Motor neuron (in vitro differentiated cells): ENCODE measurements at places on chromosomes 4 and X.

GRCh38 chr4:152822323-152822722 lies 42.6 kb downstream of the ARFIP1 start:
- no peak for ATAC-seq

DNA sequence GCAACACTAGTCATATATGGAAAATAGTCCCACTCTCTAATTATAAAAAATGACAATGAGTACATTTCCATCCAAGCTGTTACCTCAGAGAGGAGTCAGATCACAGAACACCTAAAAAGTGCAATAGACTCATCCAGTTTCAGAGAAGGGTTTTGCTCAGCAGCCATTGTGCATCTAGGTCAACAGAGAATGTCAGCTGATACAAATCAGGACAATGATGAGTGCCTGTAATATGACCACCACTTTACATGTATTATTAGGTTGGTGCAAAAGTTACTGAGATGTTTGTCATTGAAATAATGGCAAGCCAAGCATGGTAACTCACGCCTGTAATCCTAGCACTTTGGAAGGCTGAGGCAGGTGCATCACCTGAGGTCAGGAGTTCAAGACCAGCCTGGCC lies 164.1 kb upstream of the TTC29 start:
- no peak for ATAC-seq

DNA sequence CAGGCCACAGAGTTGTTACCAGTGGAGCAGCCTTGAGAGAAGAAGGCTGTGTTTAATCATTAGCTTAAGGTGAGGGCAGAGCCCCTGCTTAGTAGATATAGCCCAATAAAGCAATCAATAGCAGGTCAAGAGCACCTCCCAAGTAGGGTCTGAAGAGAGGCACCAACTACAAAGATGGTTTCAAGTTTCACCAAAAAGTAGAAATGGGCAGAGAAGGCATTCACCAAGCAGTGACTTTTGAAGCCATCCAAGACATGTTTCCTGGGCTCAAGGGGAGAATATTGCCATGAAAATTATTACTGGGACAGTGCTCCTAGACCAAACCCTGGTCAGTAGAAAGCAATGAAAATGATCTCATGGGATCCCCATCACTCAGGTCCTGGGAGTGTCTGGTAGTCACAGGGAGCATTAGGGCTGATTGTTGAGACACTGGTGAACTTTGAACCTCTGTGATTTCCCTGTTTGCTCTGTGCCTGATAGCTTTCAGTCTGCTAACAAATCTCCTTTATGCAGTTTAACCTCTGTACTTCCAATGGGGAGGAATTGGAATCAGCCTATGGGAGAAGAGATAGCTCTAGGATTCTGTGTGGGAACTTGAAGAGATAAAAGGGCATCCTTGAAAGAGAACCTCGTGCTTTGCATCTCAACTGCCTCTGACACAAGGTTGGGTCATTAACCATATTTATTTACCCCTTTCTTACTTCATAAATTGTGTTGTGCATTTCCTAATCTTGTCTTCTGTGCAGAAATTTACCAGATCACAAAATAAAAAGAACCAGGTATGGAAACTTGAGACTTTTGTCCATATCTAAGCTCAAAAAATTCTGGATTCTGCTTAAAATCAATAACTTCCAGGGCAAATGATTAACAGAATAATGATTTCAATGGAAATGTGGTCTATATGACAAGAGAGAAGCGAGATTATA lies 9.3 kb upstream of the OTC start:
- no peak for ATAC-seq

DNA sequence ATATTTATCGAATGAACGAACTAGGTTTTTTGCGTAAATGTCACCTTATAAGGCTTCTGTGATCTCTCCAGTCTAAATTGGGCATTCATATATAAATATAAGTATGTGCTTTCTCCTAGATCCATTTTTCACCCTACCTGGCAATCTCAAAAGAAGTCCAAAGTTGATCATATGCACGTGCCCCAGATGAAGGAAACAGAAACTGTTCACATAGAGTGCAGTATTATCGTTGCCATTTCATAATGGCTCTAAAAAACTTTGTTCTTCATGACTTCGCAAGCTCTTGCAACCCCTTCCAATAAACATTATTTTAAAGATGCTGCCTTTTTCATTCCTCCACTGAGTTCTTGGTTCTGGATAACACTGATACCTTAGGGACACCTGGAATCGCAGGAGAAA lies 708 bp downstream of the INTS12 start:
- no peak for ATAC-seq

GRCh38 chr4:98338761-98339438 lies 77.7 kb downstream of the RAP1GDS1 start:
- ATAC-seq = no peak

GRCh38 chr4:169124661-169125060 lies 114.6 kb upstream of the CBR4 start:
- ATAC-seq = peak; percentile 39

- ATAC-seq = peak; percentile 86
Observed at GRCh38 chrX:115311601-115312001, 22.1 kb downstream of the LUZP4 start.

DNA sequence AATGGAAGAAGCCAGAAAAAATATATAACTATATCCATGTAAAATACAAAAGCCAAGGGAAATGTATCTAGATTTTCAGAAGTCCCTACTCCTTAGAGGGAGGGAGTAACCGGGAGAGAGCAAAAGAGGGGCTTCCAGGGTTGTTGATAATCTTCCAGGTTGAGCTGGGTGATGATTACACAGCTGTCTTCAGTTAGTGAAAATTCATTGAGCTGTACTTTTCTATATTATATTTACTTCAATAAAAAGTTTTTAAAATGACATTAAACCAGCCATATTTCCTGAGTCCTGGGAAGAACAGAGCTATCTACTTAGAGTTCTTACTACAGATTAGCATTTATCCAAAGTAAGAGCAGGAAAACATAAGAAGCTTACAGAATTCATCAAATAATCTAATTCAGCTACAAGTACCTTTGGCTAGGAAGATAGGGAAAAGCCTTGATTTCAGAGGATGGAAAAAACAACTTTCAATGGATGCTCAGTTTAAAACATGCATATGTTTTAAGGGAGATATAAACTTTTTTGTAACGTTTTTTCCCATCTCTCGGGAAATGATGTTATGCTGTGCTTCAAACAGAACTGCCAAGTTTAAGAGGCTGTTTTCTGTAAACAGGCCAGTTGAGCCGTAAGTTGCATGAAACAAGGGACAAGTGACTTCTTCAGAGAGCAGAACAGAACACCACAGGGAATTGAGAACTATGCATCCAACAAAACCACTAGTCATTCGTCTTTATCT lies 204.6 kb downstream of the SCFD2 start:
- no peak for ATAC-seq

- no peak for ATAC-seq
Observed at GRCh38 chr4:172412851-172413580, 599.8 kb downstream of the GALNTL6 start.

DNA sequence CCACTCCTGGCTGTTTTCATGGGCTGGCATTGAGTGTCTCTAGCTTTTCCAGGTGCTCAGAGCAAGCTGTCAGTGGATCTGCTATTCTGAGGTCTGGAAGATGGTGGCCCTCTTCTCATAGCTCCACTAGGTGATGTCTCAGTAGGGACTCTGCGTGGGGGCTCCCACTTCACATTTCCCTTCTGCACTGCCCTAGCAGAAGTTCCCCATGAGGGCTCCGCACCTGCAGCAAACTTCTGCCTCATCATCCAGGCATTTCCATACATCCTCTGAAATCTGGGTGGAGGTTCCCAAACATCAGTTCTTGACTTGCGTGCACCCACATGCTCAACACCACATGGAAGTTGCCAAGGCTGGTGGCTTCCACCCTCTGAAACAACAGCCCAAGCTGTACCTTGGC lies 13.8 kb downstream of the GLRA3 start:
- no peak for ATAC-seq

DNA sequence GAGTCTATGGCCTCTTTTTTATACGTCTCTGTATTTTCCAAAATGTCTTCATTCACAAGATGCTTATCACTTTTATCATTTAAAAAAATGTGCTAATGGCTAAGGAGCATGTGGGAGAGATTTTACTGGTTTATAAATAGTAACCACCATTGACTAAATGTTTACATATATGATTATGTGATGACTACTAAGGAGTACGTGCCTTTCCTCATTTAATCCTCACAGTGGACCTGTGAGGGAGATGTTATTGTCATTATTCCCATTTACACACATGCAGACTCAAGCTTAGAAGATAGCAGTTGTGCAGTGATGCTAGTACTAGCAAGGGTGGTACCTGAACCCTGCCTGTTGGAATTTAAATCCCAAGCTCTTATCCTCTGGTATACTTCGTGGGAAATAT lies 2.4 kb downstream of the SRD5A3 start:
- no peak for ATAC-seq

GRCh38 chrX:45735571-45735970 lies 534.9 kb upstream of the DIPK2B start:
- ATAC-seq = no peak

GRCh38 chr4:41856797-41857196 lies 78.4 kb upstream of the TMEM33 start:
- peak; percentile 7 for ATAC-seq

GRCh38 chr4:147347217-147347616 lies 133.7 kb upstream of the EDNRA start:
- ATAC-seq = no peak

- ATAC-seq = no peak
Observed at GRCh38 chr4:107472265-107472948, 247.6 kb downstream of the PAPSS1 start.

- ATAC-seq = peak; percentile 42
Observed at GRCh38 chrX:129741880-129742758, 3.3 kb downstream of the XPNPEP2 start.

- no peak for ATAC-seq
Observed at GRCh38 chrX:137058339-137059127, 24.7 kb upstream of the GPR101 start.

DNA sequence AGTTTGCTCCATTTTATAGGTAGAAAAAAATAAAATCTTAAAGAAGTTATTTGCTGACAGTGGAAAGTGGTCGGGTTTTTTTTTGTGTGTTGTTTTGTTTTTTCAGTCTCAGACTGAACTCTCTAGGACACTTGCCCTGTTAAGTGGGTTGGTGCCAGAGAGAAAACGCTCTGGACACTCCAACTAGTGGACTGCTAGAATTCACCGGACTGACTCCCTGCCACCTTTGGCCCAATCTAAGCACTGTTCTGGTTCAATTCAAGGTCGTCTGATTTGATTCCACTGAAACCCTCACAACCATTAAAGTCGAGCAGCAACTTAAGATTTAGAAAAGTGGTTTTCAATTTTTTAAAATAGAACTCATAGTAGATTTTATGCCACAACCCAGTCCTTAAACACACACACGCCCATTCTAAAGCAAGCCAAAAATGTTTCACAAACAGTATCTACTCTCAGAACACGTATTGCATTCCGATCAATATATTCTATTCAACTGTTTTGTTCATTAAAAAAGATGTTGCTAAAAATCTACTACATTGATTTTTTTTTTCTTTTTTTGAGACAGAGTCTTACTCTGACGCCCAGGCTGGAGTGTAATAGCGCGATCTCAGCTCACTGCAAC lies 27.3 kb downstream of the RWDD4 start:
- ATAC-seq = no peak

DNA sequence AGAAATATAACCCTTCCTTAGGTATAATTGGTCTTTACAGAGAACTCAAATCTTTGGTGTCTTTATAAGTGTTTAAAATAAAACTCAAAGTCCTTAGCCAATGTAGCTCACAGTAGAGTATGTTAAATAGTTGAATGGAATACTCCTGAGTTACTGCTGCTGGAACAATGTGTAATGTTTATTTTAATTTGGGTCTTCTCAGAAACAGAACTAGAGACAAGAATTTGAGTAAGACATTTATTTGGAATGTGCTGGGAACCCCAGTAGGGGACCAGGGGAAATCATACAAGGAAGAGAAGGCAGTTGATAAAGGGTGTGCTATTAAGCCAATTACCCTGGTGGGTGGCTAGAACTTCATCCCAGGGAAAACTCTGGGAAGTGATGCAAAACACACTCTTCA lies 240.4 kb upstream of the LDB2 start:
- ATAC-seq = no peak

GRCh38 chr4:74608151-74608949 lies 163.4 kb downstream of the AREG start:
- no peak for ATAC-seq

GRCh38 chr4:71275570-71275969 lies 63.2 kb upstream of the SLC4A4 start:
- ATAC-seq = no peak

GRCh38 chr4:117691572-117692351 lies 342.5 kb upstream of the NDST3 start:
- no peak for ATAC-seq

DNA sequence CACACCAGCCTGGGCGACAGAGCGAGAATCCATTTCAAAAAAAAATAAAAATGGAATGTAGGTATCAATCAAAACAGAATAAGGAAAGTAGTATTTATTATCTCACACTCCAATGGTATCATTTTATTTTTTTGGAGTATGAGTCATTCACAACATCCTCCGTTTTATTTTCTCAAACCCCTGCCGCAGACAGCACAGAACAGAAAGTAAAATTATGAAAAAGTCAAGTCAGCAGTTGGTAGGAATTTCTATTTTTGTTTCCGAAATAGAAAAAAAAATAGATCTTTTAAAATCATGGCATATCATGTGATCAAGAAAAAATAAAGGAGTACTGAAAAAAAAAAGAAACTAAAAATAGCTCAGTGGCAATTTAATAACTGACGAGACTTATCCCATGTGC lies 490.7 kb upstream of the TENM3 start:
- no peak for ATAC-seq

GRCh38 chrX:71615954-71616353 lies 2.4 kb downstream of the CXCR3 start:
- no peak for ATAC-seq

GRCh38 chrX:57286507-57287251 lies at the start of gene FAAH2:
Gene FAAH2 (plus strand): TSS chrX:57286706. CDS start chrX:57286826, 120 bp downstream.
- ATAC-seq = peak; percentile 36

DNA sequence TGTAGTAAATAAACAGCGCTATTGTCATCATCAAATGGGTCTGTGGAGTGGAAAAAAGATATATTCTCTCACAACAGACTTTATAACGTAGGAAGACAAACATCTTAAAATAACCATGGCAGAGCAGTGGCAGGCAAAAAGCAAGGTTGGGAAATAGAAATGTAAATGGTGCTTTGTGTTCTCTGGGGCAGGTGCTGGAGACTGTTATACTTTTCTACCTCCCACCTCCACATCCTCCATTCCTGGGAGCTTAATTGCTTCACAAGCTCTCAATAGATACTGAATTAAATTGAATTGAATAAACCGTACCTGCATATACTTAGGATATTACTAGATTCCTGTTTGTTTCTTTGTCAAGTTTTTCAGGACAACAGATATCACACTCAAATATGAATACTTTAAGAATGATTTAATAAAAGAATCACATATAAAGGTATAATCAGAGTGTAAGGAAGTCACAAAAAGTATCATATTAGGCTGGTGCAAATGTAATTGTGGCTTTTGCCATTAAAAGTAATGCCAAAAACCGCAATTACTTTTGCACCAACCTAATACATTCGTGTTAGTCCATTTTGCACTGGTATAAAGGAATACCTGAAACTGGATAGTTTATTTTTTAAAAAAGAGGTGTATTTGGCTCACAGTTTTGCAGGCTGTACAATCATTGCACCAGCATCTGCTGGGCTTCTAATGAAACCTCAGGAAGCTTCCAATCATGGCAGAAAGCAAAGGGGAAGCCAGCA lies 367.3 kb downstream of the GRIA2 start:
- no peak for ATAC-seq
